ENCODE measurements at places on chromosomes 11 and 22.

DNA sequence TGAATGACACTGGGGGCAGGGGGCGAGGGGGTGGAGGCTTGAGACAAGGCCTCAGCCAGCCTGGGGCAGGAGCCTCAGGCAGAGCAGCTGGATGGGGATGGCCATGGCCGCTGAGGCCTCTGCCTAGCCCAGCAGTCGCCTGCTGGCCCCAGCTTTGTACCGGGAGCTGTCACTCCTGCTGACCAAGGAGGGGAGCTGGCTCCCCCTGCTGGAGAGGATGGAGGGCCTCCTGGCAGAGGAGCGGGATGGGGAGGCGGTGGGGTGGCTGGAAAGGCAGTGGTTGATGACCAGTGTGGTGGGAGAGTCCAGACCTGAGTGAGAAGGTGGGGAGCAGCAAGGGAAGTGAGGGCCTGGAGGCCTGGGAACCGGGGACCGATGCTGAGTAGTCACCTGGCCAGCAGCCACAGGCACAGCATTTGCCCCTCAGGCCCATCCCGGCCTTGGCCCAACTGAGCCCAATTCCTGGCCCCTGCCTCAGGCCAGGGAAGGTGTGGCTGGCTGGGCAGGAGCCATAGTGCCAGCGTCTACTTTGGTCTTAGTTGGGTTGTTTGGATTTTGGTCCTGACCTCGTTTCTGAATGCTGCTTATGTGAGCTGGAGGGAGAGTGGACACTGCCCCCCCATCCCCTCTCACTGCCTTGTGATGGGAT, 6.0 kb upstream of the SUSD2 start:
- DNase-seq = peak; percentile 81

GRCh38 chr22:25062386-25063085, 110.0 kb downstream of the KIAA1671 start:
- no peak for DNase-seq

- no peak for DNase-seq
These were observed 27.2 kb upstream of the RASL10A start for GRCh38 chr22:29342577-29343312.

DNA sequence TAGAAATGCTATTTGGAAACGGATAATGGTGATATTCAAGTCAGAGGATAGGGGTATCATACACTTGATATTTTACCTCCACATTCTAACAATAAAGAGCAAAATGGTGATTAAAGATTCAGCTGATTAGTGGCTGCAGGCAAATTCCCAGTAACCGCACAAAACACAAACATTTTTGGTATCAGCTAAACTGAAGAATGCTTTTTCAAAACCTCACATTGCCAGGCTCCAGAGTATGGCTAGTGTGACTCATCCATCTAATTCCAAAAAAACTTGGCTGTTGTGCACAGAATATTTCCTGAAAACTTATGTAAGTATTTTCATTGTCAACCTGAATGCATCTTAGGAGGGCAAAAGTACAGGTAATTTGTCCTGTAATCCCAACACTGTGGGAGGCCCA, 10.9 kb downstream of the SRPRA start:
- DNase-seq = no peak

GRCh38 chr11:14357881-14358728, 878 bp downstream of the RRAS2 start:
- peak; percentile 48 for DNase-seq

- DNase-seq = no peak
These were observed 7.9 kb upstream of the CYTH4 start for GRCh38 chr22:37274380-37274862.
